ENCODE measurements at places on chromosomes 4 and X.

DNA sequence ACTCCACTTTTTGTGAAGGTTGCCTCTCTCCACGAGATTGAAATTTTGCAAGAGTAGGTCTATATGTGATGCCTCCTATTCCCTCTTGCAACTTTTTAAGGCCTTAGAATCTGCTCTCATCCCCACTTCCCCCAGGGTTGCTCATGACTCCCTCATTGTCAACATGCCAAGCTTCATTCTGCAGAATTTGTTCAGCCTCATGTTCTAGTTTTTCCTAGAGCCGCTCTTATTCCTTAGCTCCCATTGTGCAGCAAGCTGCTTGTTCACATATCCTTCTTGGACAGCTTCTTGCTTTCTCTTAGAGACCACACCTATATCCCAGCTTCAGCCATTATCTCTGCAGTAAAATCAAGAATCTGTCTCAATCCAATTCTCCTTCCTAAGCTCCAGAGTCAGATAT lies 82.4 kb downstream of the CNGA2 start:
- no peak for DNase-seq

DNA sequence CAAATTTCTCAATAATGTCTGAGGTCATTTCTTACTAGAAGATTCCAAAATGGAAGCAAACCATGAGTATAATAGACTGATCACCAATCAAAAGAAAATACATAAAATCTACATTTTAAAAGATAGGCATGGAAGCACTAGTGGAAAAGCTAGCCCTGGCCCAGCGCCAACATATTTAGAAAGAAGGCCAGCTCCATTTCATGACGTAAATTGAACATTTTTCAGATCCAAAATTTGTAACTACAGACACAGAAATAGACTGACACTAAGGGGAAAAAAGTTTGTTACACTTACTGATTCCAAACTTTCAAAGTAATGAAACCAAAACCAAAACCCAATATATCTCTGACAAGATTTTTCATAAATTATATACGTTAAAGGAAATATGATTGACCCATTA lies 117.7 kb downstream of the ADAMTS3 start:
- DNase-seq: no peak

- no peak for DNase-seq
Observed at GRCh38 chr4:150002561-150002960, 75.7 kb upstream of the DCLK2 start.

GRCh38 chr4:74682567-74683359 lies 111.6 kb downstream of the BTC start:
- no peak for DNase-seq

GRCh38 chr4:183905081-183905592 lies at the start of gene STOX2:
TSS of gene STOX2 (plus strand) at chr4:183905307. CDS start at chr4:183906791, 1,484 bp downstream.
- peak; percentile 67 for DNase-seq

GRCh38 chr4:80215449-80216052 lies 18.2 kb downstream of the PRDM8 start:
- DNase-seq: no peak

DNA sequence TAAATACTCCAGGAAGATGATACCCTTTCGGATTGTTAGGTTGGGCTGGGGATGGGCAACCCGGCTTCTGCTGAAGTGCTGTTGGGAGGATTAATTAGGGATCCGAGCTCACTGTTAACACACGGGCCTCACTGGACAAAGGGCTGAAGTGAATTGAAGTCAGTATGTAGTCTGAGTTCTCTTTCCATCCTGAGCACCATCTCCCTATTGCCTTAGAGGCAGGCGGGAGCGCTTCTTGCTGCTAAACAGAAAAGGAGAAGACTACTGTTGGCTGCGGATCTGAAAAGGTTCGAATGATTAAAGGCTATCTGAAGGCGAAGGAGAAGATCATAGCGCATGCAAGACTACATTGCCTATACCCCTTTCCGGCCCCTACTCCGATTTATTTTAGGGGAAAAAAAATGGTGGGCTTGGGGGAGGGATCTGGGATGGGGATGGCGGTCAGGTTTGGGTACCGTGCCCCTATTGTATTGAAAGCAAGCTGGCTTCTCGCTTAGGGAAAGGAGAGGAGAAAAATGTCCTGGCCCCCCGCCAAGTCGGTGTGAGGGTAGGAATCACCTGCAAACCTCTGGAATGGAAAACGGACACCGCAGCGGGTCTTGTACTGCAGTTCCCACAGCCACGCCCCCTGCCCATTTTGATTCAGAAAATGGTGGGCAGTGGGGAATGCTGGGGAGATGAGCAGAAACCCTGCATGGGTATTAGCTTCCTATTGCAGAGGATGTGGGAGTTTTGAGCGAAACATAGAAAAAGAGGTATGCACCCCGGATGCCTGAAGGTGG lies 22.3 kb downstream of the MORF4L2 start:
- no peak for DNase-seq

DNA sequence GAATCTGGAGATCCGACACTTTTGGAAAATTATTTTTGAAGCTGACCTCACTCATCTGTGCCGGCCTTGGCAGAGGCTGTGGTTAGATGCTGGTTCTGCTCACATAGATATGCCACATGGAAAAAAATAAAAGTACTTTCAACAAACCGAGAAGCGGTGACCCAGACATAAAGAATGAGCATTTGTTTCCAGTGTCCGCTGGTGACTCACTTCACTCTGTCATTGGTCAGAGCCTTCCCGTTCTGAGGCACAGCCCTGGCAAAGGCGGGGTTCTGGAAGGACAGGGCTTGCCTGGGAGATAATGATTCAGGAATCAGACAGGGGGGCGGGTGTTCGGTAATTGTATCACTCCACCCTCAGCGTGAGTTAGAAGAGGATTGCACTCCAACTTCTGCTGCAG lies 172.4 kb upstream of the MXRA5 start:
- DNase-seq: no peak

- DNase-seq: no peak
Observed at GRCh38 chr4:92172203-92172602, 131.6 kb upstream of the GRID2 start.

DNA sequence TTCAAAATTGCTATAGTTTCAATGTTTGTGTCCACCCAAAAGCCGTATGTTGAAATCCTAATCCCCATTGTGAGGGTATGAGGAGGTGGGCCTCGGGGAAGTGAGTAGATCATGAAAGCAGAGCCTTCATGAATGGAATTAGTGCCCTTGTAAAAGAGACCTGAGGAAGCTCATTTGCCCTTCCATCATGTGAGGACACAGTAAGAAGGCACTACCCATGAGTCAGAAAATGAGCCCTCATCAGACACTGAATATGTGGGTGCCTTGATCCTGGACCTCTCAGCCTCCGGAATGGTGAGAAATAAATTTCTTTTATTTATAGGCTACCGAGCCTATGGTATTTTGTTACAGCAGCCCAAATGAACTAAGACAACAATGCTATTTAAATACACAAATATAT lies 57.7 kb upstream of the EFHC2 start:
- DNase-seq: no peak

- no peak for DNase-seq
Observed at GRCh38 chr4:18749391-18749790, 727.8 kb upstream of the LCORL start.

All from activated CD4-positive, alpha-beta T cell treated with anti-CD3 and anti-CD28 coated beads, Interleukin-2, amount 10 ng/mL, durations not matched to agents 24 days and 14 days (primary cell).